ENCODE measurements at places on chromosomes 13 and 19. TPM values are rescaled to one million over a fixed set of nuclear protein-coding genes. Genes with fewer than 3 reads are reported as not detected.

KLC3 gene
- total RNA-seq = not detected

CGB2 gene
- total RNA-seq = not detected

C19orf85 gene
- total RNA-seq = not detected

PAK4 gene
- total RNA-seq = 19.2 TPM

NBEA gene
- total RNA-seq = 0.15 TPM

KLK10 gene
- not detected for total RNA-seq

TMEM91 gene
- 3.0 TPM for total RNA-seq

FXYD3 gene
- not detected for total RNA-seq

GIPR gene
- 2.4 TPM for total RNA-seq

ADGRE3 gene
- not detected for total RNA-seq

CAMSAP3 gene
- total RNA-seq = 0.34 TPM

KLHL1 gene
- not detected for total RNA-seq

NUDT19 gene
- 19.2 TPM for total RNA-seq

SYNGR4 gene
- not detected for total RNA-seq

BRME1 gene
- total RNA-seq = 6.9 TPM

LRP3 gene
- 0.17 TPM for total RNA-seq

ESD gene
- total RNA-seq = 104 TPM

GGN gene
- not detected for total RNA-seq

MAG gene
- total RNA-seq = not detected

AMH gene
- total RNA-seq = 5.9 TPM

CDC34 gene
- total RNA-seq = 60.1 TPM

C13orf42 gene
- not detected for total RNA-seq

ZNF28 gene
- 13.9 TPM for total RNA-seq

MATK gene
- total RNA-seq = 39.3 TPM

MAP4K1 gene
- 165 TPM for total RNA-seq

ZFP36 gene
- 16.6 TPM for total RNA-seq

Measured in activated CD8-positive, alpha-beta memory T cell treated with anti-CD3 and anti-CD28 coated beads for 36 hours (primary cell).